ENCODE measurements at places on chromosomes 7 and 10.

DNA sequence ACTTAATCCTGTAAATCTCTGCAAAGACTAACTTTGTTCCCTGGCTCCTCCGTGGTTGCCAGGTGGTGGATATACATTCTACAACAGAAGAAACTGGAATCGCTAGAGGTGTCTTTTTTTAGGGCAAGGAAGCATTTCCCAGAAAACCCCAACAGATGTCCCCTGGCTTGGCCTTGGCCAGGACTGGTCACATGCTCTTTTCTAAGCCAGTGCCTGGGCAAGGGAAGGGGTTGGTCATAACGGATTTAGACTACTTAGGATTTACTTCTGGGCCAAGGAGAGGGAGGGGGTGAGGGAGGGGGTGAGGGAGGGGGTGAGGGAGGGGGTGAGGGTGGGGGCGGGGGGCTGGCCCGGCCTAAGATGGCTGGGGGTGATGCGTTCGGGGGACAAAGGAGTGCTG, 105.7 kb downstream of the SNX10 start:
- DNase-seq = no peak

DNA sequence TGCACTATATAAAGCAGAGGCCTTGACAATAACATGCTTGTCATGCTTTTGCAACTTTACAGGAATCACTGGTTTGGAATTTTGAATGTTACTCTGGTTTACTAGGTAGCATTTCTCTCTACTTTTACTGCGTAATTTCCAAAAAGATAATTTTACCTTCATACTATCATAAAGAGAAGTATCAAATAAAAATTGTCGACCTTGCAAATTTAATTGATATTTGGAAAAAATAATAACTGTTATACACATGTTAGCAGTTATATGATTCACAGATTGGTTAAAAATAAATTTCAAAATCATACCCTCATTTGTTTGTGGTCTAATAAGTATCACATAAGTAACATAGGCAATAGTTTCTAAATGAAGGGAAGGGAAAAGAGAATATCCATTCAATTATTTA, 228.5 kb upstream of the CACNA2D1 start:
- DNase-seq = no peak

- no peak for DNase-seq
Observed at GRCh38 chr10:96678725-96679124, 41.6 kb downstream of the PIK3AP1 start.

DNA sequence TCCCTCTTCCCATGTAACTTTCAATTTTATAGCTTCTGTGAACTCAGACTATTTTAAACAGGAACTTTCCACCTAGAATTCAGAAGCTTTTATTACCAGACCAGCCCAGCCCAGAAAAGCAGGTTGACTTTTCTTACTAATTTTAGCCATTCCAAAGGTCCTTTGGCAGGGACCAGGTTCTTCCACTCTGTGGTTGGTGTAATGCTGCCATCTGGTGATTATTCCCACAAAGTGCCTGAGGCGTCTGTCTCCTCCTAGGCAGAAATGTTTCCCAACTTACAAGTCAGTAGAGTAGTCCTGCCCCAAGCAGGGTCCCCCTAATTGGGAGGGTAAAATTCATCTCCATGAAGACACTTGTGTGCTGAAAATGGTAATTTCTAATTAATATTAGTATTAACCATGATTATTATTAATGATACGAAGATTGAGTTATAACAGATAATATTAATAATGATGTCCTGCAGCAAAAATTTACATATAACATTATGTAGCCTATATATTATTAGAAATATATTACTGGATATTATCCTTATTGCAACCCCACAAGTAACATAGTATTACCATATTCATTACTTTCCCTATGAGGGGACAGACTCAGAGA, 53.0 kb upstream of the PPP1R17 start:
- no peak for DNase-seq

DNA sequence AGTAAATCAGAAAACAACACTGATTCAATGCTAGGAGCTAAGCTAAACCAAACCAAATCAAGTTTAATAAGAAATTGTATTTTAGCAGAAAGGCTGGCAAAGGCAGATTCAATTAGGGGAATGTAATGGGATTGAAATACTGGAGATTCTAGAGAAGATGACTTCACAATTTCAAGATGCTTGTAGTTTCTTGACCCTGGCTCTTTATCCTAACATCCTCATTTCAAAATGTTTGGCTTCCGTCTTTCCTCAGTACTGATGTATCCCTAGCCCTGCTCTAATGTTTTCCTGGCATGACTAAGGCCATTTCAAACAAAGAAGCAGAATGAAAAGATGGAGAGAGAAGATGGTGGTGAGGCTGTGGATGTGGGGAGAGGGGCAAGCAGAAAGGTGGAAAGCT, 2.7 kb upstream of the JCAD start:
- DNase-seq = no peak

- no peak for DNase-seq
Observed at GRCh38 chr10:31947144-31947926, 18.7 kb upstream of the ARHGAP12 start.

DNA sequence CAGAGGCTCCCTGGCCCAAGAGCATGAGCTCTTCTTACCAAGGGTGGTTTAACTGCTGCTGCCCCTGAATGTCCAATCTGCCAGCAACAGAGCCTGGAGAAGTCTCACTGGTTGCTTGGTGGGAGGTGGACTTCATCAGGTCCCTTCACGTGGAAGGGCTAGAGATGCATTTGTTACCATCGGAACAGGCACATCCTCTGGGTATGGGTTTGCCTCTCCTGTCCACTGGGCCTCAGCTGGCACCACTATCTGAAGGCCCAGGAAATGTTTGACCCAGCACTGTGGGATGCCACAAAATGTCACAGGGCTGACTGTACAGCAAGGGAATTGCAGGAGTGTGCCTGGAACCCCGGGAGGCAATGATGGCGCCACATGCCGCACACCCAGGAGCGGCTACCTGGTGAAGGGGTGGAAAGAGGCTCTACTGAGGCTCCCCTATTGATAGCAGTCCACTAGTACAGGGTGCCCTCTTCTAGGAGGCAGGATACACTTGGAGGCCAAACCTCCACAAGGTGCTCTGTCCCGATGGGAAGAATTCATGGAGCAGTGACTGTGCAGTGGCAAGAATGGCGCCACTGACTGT, 603.1 kb upstream of the MGMT start:
- DNase-seq = no peak

DNA sequence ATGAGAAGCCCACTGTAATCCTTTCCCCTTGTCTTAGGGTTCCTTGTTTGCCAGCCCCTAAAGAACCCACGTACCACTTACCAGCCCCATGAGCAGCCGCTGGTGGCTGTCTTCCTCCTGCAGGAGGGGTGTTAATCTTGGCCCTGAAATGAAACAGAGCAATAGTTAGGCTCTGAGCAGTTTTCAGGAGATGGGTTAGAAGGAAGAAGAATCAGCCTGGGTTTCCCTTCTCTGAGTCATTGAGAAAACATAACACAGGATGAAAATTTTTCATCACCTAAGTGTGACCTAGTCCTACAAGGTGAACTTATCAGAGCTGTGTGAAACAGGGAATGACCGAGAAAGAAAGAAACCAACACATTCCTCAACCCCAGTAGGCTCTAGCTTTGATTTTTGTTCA, 90.0 kb downstream of the GSAP start:
- DNase-seq = no peak

GRCh38 chr7:99399597-99399996, 8.8 kb downstream of the PDAP1 start:
- no peak for DNase-seq

GRCh38 chr7:1611708-1612241, 41.9 kb upstream of the PSMG3 start:
- no peak for DNase-seq

- DNase-seq = no peak
Observed at GRCh38 chr7:100393233-100393905, 20.1 kb downstream of the PILRA start.

DNA sequence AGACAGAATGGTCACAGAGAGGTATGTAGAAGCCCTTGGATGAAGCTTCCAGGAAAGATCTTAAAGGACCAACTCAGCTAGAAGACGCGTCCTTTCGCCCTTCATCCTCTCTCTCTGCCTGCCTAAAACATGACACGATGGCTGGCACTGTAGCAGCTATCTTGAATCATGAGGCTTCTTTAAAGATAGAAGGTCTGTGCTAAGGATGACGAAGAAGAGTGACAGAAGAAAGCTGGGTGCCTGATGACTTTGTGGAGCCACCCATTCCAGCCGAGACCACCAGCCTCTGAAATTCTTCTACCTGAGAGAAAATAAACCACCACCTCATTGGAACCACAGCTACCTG, 25.5 kb downstream of the WDR86 start:
- DNase-seq = no peak

DNA sequence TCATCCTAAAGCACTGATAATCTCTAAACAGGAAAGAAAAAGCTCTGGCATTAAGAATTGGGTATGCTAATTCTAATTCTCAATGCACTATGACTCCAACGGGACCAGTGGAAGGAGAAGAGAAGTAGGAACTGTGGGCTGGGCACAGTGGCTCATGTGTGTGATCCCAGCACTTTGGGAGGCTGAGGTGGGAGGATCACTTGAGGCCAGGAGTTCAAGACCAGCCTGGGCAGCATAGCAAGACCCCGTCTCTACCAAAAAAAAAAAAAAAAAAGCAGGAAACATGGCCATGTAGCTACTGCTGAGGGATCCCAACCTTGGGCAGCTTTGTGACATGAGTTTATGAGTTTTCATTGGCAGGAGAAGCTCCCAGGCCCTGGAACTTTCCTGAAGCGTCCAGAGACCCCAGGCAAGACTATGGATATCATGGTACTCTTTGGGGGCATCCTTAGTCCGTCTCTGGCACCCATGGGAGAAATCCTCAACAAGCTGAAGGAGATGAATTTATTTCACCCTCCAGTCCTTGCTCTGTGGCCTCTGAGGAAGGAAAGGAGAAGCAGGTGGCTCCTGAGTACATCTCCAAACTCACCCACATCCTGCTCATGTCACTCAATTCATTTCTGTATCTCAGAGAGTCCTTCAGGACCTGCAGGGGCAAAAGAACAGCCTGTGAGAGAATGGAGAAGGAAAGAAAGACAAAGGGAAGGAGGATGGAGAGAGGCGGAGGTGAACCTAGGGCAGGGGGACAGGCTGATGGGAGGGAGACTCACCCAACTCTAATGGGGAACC, 99.5 kb downstream of the SPDYE5 start:
- DNase-seq = no peak

DNA sequence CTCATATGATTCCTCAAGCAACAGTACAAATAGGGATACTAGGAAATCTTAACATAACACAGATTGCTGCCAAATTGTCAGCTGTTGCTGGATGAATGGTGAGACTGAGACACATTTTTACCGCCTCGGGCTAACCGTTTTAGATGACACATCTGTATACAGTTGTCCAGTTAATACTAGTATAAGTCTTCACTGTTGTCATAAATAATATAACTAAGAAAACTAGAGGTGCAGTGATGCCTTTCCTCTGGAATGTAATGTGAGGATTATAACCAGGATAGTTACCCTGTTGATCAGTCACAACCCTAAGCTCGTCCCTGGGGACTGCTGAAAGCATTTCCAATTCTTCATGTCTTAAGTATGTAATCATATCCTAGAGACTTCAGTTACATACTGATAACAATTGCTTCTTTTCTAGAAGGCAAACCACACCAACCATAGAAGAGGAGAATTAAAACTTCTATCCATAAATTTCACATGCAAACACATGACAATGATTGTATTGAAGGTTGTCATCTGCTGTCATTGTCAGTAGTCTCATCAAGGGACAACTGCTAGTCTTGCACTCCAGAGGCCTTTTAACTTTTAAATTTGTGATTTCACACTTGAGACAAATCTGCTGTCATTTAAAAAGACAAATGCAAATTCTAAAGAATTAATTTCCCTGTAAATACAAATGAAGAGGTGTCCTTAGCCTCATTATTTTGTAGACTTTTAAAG, 100.4 kb upstream of the SEMA3D start:
- no peak for DNase-seq

GRCh38 chr7:35516498-35516897, 178.4 kb downstream of the HERPUD2 start:
- DNase-seq = no peak

GRCh38 chr7:128206017-128206746, 34.9 kb upstream of the LEP start:
- DNase-seq = no peak

GRCh38 chr7:54112567-54112966, 429.6 kb upstream of the VSTM2A start:
- DNase-seq = no peak

GRCh38 chr10:106705681-106706100, 458.8 kb downstream of the SORCS1 start:
- DNase-seq = no peak

DNA sequence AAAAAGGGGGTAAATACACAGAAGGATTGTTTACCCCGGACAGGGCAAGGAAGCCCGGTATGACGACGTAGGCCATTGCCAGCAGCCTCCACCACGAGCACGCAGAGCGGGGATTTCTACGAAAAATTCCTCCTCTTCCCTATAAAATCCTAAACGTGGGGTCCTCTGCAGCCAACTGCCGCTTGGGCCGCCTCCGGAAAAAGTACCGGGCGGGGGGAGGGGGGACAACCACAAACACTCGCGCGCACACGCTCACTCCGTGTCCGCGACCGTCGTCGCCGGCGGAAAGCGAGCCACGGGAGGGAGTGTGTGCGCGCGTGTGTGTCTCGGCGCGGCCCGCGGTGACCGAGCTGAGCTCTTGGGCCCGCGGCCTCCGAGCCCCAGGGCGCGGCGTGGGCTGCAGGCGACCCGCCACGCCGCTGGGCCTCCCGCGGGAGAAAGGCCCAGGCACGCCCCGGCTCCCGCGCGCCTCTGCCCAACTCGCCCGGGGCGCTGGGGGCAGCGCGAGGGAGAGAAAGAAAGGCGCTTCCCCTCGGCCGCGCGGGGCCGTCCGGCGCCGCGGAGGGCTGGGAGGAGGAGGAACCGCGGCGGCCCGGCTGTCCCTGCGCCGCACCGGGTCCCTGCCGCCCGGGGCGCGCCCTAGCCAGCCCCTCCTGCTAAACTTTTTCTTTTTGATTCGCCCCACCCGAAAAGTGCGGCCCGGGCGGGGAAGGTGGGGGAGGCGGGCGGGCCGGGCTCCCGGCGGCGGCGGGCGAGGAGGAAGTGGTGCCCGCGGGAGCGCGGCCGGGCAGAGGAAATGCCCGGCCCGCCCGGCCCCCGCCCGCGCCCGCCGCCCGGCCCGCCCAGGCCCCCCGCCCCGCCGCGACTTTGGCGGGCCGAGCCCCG, 1.5 kb downstream of the CTBP2 start:
- DNase-seq = no peak

DNA sequence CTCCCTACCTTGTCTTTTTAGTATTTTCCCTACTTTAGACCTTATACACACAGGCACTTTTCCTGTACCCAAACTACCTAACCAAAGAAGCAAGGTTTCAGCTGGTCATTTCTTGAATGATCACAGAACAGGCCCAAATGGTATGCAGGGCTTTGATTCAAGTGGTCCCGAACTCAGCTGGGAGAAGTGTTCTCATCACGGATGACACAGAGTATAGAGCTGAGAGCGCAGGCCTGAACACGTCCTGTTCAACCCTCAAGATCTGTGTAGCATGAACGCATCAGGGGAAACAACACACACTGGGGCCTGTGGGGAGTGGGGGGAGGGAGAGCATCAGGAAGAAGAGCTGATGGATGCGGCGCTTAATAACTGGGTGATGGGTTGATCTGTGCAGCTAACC, 318.2 kb downstream of the SFMBT2 start:
- DNase-seq = no peak

GRCh38 chr7:31707089-31707488, 20.1 kb downstream of the PPP1R17 start:
- DNase-seq = no peak
